T-helper 2 cell (primary cell): ENCODE measurements at places on chromosomes 1 and 21.

GRCh38 chr21:34545079-34545884 is 33.3 kb upstream of the KCNE1 start:
- no peak for DNase-seq

DNA sequence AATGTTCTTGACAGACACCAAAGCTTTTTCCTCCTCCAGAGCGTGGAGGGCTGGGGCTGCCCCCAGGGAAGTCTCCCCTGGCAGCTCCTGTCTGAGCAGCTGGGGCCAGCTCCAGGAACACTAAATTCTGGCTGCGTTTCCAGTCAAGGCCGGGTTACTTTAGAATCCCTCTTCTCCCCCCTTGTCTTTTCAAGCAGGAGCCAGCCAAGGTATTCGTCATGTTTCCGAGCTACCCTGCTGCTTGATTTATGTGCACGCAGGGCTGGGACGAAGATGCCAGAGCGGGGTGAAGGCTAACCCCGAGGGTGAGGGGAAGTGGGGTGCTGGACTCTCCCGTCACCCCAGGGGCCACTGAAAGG is 68.1 kb upstream of the ANGPTL1 start:
- no peak for DNase-seq

GRCh38 chr1:239805042-239805441 is 286.6 kb upstream of the FMN2 start:
- DNase-seq: no peak

GRCh38 chr1:86487811-86488141 is 19.0 kb downstream of the CLCA1 start:
- no peak for DNase-seq

DNA sequence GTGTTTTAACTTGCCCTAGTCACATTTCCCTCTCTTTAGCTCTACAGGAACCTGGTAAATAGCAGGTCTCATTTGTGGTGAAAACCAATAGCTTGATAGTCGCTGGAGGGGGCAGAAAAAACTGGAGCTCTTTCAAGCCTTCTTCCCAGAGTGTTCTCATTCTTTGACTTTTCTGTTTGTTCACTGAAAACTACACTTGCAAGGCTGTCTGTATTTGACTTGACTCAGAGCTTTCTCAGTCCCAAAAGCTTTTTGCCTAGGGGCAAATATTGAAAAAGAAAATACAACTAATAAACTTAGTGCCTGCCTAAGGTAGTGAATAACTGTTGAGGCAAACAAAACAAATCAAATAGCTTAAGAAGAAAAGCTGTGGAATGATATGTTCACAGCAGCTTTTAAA is 217.1 kb upstream of the CHRM3 start:
- no peak for DNase-seq

GRCh38 chr1:64839261-64839660 is 94.4 kb downstream of the RAVER2 start:
- no peak for DNase-seq

DNA sequence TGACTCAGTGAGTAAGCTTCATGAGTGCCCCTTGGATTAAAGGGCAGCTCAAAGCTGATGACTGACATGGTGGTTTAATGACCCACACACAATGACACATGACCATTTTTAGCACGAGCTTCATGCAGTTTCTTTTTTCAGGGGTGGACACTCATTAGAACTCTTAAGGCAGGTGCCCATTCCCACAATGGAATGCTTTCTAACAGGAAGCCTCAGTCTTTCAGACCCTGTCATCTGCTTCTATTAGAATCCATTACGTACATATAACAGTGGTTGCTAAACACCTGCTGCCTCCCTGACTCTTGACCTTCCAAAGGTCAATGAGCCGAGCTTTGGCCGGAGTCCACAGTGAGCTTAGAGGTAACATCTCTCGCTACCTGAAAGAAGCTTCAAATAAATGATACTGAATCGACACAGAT is 27.4 kb downstream of the AKNAD1 start:
- DNase-seq: no peak

GRCh38 chr1:209249280-209249670 is 334.2 kb upstream of the CAMK1G start:
- no peak for DNase-seq

GRCh38 chr1:86345042-86345441 is 51.1 kb downstream of the ODF2L start:
- DNase-seq: no peak

- DNase-seq: no peak
These were observed 4.1 kb downstream of the C1orf21 start for GRCh38 chr1:184390889-184391288.

DNA sequence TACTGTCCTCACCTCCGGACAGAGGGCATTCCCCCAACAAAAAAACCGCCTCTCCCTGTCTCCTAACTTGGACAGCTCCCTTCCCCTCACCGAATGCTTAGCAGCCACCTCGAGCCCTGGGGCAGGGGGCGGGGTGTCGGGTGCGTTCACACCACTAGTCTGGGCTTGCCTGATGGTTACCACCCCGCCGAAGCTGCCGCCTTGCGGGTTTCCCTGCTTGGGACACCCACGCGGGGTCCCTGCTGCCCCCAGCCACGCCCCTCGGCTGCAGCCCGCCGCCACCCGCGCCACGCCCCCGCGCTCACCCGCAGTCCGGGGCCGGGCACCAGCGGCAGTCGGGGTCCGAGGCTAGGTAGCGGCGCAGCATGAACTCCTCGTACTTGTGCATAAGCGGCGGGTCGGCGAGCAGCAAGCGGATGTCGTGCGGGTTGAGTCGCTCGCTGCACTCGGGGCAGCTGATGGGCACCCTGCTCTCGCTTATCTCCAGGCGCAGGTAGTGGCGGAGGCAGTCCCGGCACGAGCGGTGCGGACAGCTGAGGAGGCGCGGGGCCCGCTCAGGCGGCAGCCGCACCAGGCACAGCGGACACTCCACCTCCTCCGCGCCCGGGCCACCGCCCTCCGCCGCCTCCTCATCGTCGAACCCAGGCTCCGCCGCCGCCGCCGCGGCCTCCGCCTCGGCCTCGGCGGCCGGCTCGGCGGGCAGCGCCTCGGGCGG is 706 bp downstream of the RNF19B start:
- peak; percentile 45 for DNase-seq

DNA sequence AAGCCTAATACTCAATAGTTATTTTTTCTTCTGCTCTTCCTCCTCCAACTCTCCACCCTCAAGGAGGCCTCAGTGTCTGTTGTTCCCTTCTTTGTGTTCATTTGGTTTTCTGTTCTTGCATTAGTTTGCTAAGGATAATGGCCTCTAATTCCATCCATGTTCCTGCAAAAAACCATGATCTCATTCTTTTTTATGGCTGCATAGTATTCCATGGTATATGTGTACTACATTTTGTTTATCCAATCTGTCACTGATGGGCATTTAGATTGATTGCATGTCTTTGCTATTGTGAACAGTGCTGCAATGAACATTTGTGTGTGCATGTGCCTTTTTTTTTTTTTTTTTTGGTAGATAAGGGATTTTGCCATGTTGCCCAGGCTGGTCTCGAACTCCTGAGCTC is 6.7 kb downstream of the CENPF start:
- no peak for DNase-seq

DNA sequence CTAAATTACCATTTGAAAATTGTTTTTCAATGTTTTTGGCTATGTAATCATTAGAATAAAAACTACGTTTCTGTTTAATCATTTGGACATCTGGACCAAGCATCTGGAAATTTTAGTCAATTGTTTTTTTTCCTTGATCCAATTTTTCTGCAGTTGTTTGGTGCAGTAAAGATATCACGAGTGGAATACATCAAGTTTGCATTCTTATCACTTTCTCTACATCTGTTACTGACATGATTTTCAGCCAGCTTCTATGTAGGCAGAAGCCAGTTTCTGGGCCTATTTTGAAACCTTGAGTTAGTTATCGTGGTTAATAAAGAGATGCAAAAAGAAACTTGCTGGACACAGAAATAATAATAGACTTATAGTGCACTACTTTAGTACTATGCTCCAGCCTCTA is 277.9 kb upstream of the ADAMTS5 start:
- no peak for DNase-seq

DNA sequence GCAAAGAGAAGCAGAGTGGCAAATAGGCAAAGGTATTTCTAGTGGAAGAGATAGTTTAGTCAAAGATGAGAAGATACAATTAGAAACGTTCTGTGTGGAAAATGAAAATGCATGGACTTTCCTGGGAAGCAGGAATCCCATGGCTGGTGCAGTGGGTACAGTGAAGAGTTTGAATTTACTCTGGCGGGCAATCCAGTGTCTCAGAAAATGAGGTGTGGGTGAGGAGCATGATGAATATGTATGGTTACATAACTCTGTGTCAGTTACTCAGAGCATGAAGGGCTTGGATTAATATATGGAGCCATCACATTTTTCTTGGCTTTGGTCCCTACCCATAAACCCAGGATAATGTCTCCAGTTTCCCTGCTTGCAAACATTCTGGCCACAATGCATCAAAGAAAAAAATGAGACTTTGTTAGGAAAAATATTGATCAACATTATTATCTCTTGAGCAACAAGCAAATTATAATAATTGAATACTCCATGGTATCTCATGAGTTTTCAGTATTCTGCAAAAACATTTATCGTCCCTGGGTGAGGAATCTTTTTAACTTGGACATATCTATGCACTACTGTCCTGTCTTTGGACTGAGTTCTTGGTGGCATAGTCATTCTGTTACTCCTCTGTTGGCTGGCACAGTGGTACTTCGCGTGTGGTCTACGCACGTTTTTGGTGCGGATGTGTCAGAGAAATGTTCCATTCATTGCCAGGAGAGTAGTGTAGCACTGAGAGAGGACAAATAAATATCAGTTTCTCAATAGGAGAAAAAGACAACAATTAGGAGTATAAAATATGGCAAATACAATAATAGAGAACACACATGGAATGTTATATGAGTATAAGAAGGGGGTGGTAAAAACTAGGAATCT is 173.7 kb upstream of the C1orf105 start:
- DNase-seq: no peak

DNA sequence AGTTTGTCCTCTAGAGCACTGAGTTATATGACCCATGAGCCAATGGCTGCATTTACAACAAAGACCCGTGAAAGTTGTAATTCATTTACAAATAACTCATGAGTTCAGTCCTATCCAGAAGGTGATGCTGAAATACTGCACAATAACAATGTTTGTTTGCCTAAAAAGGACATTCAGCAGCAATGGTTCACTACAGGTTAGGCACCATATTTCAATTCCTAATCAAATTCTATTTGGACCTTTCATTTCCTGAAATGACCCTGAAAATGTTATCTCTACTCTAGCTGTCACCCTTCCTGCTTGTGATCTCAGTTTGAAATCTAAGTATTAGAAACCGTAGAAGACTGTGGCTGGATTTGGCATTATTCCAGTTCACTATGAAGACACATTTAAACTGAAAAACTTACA is 191.2 kb upstream of the SAMSN1 start:
- DNase-seq: peak; percentile 58

GRCh38 chr1:151729157-151729965 is 8.0 kb downstream of the RIIAD1 start:
- DNase-seq: no peak

DNA sequence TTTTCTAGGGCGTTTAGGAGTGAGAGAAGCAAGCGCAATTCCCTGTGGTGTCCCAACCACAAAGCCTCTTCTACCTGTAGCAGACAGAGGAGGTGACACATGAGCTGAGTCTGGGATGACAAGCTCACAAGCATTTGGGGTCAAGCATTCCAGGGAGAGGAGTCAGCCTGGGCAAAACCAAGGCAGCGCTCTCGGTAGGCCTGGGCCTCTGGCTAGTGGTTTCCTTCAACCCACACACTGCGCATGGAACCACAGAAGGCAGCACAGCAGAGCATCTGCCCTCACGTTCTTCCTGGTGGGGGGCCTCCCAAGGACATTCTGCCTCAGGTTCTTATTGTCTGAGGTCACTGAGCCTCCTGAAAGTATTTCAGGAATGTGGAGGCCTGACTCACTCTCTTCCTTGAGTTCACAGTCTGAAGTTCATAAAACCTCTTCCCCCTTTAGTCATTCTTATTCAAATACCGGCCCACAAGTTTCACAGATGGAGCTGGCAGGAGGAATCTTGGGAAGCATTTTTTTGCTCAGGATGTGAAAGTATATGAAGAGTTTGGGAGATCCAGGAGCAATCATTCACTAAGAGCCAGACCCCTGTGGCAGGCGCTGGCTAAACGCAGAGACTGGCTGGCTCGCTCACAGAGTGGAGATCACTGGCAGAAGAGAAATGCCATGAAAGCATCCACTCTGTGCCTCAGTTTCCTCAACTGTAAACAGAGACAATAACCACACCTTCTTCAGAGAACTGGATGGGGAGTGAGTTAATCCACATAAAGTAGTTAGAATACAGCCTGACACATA is 26.8 kb downstream of the CCN1 start:
- DNase-seq: no peak

DNA sequence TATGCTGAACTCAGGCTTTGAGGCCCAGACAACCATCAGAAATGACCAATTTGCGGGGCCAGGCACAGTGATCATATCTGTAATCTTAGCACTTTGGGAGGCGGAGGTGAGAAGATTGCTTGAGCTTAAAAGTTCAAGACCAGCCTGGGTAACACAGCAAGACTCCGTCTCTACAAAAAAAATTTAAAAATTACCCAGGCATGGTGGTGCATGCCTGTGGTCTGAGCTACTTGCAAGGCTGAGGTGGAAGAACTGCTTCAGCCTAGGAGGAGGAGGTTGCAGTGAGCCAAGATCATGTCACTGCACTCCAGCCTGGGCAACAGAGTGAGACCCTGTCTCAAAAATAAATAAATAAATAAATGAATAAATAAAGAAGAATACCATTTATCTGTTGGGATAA is 156.5 kb downstream of the EIF4G3 start:
- DNase-seq: no peak
